ENCODE measurements at places on chromosomes 5 and 9. TPM values are rescaled to one million over a fixed set of nuclear protein-coding genes. Genes with fewer than 3 reads are reported as not detected.
A peak's percentile ranks its signal among the peaks of the same experiment; 100 is the strongest.

DNA sequence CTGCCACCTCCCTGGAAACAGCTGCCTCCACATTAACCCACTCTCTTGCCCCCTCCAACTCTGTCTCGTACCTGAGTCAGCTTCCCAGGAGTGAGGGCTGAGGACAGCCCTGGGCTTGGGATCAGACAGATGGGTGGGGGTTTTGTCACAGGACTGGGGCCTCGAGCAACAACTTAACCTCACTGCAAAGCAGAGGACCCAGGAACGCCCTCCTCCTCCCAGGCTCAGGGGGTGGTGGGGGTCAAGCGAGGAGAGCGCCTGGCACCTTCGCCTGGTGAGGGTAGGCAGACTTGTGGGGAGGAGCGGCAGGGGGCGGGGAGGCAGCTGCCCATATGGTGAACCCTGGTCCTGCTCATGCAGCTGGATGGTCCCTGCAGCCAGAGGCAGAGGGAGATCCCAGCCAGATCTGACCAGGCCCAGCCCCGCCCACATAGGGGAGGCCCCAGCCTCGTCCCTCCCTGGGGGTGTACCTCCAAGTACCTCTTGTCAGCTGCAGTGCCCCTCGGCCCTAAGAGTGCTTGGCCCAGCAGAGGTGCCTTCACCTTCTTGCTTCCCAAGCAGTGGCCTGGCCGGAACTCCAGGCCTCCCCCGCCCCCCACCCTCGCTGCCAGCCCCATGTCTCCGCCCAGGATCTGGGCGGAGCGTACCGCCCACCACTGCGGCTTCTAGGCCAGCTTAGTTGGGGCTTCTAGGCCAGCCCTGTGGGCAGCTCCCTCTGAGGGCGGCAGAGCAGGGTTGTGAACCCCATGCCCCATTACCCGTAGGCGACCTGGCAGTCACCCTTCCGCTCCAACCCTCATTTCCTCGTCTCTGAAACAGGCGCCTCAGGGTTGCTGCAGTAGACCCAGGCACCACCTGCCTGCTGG, at the start of gene SARDH:
SARDH (minus strand) TSS at position 579 of the 866 bp plus-strand sequence. CDS start 4,179 bp downstream, outside the sequence.
- H3K27me3 ChIP-seq, result peaks cover under 1% of the 10 kb centered on the region
- peak within 1 kb of the TSS; percentile 38 for H3K4me3 ChIP-seq
- no peak within 1 kb of the TSS for H3K27ac ChIP-seq
- H3K36me3 ChIP-seq, result no peaks in the 10 kb centered on the region

DNA sequence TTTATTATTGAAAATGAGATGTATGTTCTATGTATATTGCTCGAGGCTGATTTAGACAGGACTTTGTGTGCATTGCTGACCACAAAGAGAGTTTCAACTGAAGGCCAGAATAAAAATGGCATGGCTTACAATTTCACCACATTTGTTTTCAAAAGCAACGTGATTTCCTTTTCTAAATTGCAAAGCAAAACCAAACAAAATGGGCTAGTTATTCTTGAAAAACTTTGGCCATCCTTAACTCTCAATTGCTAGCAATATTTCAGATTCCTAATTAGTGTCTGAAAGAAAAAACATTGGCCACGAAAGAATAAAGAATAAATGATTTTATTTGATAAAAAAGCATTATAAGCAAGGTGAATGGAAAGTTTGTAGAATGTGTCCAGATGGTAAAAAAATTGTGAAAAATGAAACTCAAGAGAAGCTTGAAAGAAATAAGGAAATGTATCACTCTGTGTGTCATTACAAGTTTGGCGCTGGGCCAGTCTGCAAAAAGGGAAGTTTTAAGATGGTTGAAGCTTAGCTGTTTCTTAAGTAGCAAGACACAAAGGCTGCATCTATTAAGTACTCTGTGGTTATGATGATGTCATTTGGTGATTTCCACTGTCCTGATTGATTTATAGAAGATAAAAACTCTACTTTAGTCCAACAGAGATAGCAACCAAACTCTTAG, 89.2 kb upstream of the PRLR start:
- H3K27ac ChIP-seq, result no peak overlapping the region
- H3K36me3 ChIP-seq, result no peaks in the 10 kb centered on the region
- DNase-seq, result no peak

- H3K36me3 ChIP-seq, result no peaks in the 10 kb centered on the region
- no peak overlapping the region for H3K4me3 ChIP-seq
- H3K27ac ChIP-seq, result no peak overlapping the region
- no peaks in the 10 kb centered on the region for H3K27me3 ChIP-seq
- peak; percentile 76 for DNase-seq
- peaks cover 7% of the 10 kb centered on the region for H3K4me1 ChIP-seq
These were observed 415.4 kb upstream of the GRAMD2B start for GRCh38 chr5:126007841-126008240.

DNA sequence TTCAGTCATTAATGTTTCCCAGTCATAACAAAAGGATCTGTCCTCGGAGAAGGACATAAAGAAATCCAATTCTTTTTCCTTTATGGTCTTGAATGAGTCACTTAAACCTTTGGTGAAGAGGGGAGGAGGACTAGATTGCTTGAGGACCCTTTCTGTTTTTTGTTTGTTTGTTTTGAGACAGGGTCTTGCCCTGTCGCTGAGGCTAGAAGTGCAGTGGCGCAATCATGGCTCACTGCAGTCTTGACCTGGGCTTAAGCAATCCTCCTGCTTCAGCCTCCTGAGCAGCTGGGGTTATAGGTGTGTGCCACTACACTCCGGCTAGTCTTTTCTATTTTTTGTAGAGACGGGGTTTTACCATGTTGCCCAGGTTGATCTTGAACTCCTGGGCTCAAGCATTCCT, 12.3 kb downstream of the TIGD6 start:
- no peak overlapping the region for H3K27ac ChIP-seq
- no peaks in the 10 kb centered on the region for H3K4me1 ChIP-seq
- no peak for DNase-seq
- no peak overlapping the region for H3K4me3 ChIP-seq
- no peaks in the 10 kb centered on the region for H3K27me3 ChIP-seq

- H3K36me3 ChIP-seq, result peaks cover 3% of the 10 kb centered on the region
- H3K27me3 ChIP-seq, result no peaks in the 10 kb centered on the region
- no peaks in the 10 kb centered on the region for H3K4me1 ChIP-seq
- DNase-seq, result no peak
- H3K27ac ChIP-seq, result no peak overlapping the region
These were observed 120.8 kb downstream of the RASGRF2 start for GRCh38 chr5:81080809-81081460.

- H3K4me3 ChIP-seq, result no peak overlapping the region
- no peak for DNase-seq
- peak overlapping the region; percentile 2 for H3K27ac ChIP-seq
These were observed 7.1 kb downstream of the NFX1 start for GRCh38 chr9:33297432-33297831.

The NRG2 gene
- total RNA-seq, result 0.51 TPM

The GPR21 gene
- 0.66 TPM for total RNA-seq

The NSA2 gene
- 139 TPM for total RNA-seq

The TTC33 gene
- total RNA-seq, result 16.3 TPM
